ENCODE measurements at places on chromosomes 16 and 17.

DNA sequence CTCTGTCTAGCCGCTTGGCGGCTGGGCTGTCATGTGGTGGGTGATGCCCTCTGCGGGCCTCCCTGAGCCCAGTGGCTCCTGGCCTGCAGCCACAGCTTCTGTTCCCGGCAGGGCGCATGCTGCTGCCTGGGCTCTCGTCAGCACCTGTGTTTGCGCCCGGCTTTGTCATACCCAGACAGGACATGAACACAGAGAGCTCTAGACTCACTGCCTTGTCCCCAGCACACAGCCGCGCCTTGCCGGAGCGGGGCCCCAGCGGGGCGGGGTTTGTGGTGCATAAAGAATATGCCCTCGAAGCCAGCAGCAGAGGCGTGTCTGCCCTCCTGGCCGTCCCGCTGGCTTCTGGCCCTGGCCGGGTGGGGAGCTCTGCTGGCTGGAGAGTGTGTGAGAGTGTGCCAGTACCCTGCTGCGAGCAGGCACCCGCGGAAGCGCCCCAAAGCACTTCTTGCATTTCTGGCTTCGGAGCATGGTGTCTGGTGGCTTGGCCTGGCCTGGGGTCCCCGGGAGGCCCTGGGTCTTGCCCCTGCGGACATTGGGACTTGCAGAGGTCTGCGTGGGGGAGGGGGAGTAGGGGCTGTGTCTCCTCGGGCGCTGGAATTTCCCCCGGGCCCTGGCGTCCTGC is 14.4 kb downstream of the ASPSCR1 start:
- DNase-seq = no peak

DNA sequence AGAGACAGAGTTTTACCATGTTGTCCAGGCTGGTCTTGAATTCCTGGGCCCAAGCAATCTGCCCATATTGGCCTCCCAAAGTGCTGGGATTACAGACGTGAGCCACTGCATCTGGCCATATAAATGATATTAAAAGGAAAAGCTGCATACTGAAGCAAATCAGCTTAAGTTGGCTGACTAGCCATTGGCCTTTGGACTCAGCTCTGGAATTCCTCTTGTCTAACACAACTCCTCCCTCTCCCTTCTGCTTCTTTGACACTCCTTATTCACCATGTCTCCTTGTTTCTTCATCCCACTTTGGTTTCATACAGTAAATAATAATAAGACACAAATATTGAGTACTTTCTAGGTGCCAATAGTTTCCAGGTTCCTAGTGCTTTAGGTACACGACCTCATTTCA is 7.5 kb downstream of the KRT12 start:
- DNase-seq = no peak

- DNase-seq = no peak
Measured at GRCh38 chr17:44198721-44199552, 747 bp downstream of the ATXN7L3 start.

DNA sequence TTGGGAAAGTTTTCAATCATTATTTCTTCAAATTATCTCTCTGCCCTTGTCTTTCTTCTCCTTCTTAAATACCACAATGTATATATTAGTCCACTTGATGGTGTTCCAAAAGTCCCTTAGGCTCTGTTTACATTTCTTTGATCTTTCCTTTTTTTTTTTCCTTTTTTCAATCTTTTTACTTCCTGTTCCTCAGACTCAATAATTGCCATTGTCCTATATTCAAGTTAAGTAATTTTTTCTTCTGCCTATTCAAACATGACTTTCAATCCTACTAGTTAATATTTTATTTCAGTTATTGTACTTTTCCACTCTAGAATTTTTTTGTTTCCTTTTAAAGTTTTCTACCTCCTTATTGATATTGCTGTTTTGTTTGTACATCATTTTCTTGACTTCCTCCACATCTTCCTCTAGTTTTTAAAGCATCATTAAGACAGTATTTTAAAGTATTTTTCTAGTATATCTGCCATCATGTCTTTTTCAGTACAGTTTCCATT is 15.8 kb upstream of the UQCRC2 start:
- DNase-seq = no peak

- no peak for DNase-seq
Measured at GRCh38 chr16:68973611-68974120, 130.3 kb downstream of the TANGO6 start.

- no peak for DNase-seq
Measured at GRCh38 chr16:28288114-28288513, 4.2 kb upstream of the SBK1 start.

DNA sequence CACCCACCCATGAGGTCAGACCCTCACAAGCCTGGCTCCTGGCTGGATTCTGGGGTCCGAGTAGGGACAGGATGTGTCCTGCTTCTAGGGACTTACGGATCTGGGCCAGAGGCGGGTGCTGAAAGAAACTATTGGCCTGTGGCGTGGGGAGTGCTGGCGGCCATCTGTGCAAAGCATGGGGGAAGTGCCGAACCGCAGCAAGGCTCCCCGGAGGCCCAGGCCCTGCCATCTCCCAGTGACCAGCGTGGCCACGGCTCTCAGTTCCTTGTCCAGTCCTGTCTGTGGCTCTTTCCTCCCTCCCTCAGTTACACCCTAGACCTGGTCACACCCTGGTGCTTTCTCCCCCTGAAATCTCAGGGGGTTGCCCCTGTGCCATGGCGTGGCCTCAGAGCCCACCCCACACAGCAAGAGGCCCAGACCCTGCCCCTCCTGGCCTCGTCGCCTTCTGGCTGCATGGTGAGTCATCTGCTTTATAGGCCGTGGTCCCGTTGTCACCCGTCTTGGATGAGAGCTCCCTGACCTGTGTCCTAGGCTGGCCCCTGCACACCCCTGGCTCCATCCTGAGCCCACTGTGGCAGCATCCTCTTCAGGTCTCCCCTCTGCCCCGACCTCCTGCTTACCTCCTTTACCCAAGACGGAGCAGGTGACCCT is 54.5 kb downstream of the PRMT7 start:
- no peak for DNase-seq

GRCh38 chr16:51150165-51150887 is 744 bp downstream of the SALL1 start:
- DNase-seq = no peak

DNA sequence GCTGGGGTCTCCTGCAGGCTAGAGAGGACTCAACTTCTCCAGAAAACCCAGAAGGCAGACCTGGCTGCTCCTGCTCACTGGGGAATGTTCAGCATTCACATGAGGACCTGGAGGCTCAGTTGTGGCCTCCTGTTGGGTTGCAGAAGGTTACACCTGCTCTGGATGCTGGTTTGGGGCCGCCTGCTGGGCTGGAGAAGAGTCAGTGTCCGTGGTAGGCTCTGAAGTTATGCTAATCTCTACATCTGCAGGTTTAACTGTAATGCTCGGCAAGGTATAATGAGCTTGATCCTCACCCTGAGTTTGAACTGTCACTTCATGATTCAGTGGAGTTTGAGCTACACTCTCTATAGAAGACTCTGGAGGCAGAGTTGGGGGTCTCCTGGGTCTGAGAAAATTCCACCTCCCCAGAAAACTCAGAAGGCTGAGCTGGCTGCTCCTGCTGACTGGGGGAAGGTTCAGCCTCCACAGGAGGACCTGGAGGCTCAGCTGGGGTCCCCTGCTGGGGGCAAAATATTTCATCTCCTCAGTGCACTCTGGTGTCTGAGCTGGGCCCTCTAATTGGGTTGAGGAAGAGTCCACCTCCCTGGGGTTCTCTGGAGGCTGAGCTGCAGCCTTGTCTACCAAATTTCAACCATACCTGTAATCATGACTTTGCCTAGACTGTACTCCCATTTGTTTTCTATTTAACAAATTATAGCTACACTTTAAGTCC is 23.5 kb downstream of the RDM1 start:
- no peak for DNase-seq

DNA sequence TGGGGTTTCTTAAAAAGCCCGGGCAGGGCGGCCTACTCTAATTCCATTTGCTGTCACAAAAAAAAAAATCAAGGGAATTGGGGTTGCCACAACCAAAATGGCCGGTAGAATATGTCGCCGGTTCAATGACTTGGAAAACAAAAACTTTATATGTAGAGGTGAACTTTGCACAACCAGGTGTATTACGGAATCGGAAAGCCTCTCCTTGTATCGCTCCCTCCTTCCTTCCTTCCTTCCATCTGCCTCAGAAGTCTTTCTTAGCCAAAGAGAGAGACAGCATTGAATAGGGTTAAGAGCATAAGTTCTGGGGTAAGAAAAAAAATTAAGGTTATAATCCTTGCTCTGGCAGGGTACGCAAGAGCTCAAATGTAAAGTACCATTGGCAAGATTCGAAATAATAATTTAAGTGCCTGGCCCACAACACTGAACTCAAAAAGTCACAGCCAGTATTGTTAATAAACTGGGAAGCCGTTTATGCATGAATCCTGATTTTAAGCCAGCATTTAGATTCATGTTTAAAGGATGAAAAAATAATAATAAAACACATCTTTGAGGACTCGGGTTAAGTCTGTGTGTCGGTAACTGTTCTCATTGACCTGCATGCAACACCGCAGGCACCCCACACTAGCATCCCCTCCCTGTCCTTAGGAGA is 522 bp upstream of the GLG1 start:
- DNase-seq = no peak

DNA sequence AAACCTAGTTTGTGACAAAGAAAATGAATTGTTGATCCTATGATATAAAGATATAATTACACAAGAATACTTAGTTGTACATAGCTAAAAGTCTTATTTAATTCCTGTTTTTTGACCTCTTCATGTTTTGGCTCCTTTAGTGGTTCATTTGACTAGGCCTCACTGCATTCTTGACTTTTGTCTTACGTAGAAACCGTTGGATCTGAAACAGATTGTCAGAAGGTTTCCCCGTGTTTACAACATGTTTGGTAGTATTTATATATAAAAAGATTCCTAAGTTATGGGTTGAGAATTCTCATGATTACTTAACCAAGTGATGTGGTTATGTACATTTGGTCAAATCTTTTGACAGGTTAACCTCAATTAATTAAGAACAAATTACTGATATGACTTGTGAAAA is 162.8 kb downstream of the BCAS3 start:
- no peak for DNase-seq

GRCh38 chr17:3910420-3911270 is 5.6 kb downstream of the P2RX1 start:
- DNase-seq = no peak

DNA sequence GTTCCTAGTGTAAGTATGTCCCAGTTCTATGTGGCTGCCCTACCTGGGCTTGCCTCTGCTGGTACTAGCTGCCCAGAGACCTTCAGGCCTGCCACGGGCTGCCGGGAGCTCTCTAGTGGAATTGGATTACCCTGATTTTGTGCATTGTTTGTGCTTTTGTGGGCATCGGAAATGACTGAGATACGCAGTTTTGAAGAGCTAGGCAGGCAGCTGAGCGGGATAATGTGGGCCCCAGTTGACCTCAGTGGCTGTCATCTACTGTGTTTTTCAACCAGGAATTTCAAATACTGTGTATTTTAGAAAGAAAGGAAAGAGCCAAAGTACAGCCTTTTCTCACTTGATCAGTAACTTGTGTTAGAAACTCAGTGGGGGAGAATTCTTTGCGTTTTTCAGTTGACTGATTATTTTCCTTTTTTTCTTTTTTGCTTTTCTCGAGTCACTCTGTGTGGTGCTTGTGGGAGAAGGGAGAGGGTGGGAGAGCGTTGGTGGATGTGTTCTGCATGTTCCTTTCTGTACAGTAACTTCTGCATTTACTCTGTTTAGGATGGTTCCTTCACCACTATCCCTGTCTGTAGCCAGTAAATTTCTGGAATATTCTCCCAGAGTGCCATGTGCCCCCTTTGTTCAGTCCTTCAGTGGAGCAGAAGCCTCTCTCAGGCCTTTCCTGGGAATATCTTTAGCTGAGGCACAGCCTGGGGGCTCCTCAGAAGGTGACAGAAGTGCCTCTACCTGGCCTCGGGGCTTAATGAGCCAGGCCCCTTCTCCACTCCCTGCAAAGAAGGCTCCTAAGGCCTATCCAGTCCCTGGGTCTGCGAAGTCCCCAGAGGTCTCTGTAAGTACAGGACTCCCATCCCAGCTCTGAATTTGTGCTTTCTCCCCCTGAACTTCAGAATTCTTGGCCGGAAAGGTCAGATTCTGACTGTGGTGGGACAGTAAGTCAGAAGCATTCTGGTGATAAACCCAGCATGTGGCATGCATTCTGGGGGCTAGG is 15.0 kb upstream of the SLC12A3 start:
- DNase-seq = no peak

DNA sequence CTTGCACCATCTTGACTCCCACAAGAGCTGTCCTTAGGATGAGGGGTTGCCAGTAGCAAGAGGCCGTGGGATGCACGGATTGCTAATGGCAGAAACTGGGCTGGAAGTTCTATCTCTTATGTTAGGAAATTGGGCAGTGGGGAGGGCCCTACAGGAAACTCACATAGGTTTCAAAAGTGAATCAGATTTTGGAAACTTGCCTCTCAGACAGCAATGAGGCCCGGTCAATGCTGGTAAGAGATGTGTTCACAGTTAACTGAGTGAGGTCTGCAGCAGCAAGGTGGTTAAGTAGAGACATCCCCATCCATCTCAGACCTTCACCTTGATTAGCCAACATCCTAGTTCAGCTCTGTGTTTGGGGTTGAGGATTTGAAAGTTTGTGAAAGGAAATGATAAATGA is 164.7 kb downstream of the ABCA8 start:
- DNase-seq = no peak

GRCh38 chr16:68626557-68626956 is 18.6 kb upstream of the CDH3 start:
- DNase-seq = no peak

GRCh38 chr16:65658787-65659220 is 536.9 kb upstream of the CDH11 start:
- DNase-seq = no peak

- DNase-seq = no peak
Measured at GRCh38 chr17:79738643-79739042, 7.9 kb downstream of the ENPP7 start.

DNA sequence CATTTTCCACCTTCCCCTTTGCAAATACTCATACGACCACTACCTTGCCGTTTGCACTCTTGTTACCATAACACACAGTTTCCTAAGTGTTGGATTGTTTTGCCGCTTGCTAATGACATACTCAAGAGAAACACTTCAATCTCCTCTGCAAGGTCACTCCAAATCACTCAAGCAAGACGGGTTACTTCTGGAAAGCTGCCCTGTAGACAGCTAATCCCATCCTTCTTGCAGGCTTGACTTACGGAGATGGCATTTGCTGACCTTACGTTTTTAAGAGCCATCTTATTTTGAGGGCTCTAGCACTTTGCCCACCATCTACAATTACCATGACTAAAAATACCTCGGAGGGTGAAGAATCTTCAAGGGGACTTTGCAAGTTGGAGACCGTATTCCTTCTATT is 46.2 kb downstream of the MYH3 start:
- no peak for DNase-seq

DNA sequence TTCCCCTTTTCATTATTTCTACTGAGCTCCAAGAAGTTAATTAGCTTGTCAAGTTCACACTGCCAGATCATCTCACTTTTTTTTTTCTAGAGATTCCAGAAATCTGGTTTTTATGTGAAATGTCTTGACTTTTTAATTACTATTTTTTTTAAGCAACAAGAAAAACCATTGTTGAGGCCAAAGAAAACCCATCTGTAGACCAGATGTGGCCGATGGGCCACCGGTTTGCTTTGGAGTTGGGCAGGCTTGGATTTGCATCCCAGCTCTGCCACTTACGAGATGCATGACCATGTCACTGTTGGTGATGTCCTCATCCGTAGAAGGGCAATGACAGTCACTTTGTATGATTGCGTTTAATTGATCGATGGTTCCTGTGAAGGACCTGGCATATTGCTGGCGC is 34.2 kb upstream of the MRTFB start:
- no peak for DNase-seq
